NCI-H446 (cell line): ENCODE measurements at places on chromosomes 12 and 14.

DNA sequence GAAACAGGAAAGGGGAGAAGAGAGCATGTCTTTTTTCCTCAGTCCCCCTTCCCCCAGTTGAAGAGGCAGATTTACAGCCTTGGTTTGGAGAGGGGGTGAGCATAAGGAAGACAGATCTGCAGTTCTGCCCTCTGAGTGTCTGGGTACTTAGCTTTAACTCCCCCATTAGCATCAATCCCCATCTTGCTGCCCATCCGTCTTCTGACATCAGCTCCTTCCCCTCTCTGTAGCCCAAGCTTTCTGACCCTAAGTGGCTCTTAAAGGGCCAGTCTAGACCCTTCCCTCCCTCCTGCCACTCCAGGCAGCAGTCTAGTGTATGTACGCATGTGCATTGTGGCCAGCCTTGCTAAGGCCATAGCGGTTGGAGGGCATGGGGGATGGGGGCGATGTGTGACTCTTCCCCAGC lies 7.3 kb downstream of the GPR84 start:
- DNase-seq: no peak

- DNase-seq: no peak
Observed at GRCh38 chr14:100822532-100823296, 3.2 kb upstream of the MEG3 start.

- DNase-seq: no peak
Observed at GRCh38 chr12:118743896-118744700, 237.2 kb upstream of the SRRM4 start.

DNA sequence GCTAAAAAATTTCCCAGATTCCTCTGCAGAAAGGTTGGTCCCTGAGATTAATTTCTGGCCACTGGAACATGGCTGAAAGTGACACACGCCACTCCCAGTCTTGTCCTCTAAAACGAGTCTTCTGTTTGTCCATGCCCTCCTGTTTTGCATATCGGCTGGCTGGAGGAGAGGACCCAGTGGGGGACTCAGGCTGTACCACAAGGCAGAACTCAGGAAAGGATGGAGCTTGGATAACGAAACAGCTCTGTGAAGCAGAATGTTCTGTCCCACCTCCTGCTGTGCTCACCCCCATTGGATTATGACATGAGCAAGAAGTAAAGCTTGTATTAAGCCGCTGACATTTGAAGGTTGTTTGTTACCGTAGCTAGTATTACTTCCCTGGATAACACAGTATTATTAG lies 856.2 kb downstream of the BCL11B start:
- no peak for DNase-seq

- no peak for DNase-seq
Observed at GRCh38 chr14:105883066-105884005, 357.0 kb downstream of the TMEM121 start.

- DNase-seq: no peak
Observed at GRCh38 chr12:80814453-80814852, 97.7 kb downstream of the MYF5 start.

DNA sequence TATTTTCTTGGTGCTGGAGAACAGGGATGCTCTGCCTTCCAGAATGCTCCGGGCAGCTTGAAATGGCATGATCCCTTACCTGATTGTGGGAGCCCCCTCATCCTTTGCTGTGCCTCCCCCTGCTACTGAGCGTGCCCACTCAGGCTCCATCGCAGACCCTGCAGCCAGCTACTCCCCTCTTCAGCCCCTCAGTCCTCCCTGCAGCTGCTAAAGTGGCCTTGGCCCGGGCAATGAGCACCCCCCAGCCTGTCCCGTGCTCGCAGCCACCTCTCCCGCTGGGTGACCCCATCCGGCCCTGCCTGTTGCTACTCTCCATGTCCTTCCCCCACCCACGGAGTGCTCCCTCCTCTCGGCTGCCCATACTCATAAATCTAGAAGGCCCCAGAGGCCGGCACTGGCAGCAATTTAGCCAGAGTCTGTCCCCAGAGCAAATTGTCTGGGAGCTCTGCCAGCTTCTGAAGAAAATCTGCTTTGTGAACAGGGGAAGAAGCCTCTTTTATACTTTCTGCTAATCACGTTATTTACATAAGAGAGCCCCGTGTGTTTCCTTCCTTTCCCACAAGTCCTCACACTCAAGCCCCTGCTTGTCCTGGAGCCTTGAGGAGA lies 143.7 kb upstream of the FRMD6 start:
- DNase-seq: peak; percentile 82
